Esophagus muscularis mucosa (tissue), 4 donors: ENCODE measurements at places on chromosomes 1 and 21.

DNA sequence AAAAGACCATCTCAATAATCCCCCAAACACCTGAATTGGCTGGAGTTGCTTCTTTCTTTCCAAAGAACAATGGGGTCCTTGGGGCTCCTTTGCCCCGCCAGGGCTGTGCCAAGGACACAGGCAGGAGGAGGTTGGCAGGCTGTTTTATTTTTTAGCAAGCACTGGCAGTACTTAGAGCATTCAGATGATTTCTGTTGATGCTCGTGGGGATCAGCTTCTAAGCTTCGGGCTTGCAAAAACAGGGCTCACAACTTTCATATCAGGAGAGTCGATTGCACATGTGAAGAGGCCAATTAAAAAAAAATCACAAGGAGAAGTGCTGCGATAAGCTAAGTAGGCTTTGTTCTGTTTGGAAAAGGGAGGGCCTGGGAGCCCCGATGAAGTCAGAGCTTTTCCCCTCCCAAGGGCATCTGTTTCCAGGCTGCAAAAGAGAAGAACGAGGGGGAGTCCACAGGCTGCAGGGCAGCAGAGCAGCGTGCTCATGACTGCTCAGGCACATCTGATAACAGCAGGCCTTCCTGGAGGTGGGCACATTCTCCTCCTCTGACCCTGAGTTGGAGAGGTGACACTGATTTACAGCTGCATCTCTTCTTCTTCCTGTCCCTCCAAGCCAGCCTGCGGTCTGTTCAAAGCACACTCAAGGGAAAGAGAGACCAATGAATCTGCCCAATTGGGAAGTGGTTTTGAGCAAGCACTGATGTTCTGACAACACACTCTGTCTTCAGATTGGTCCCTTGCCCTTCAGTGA, 27.3 kb upstream of the BCAR3 start:
- DNase-seq = no peak

DNA sequence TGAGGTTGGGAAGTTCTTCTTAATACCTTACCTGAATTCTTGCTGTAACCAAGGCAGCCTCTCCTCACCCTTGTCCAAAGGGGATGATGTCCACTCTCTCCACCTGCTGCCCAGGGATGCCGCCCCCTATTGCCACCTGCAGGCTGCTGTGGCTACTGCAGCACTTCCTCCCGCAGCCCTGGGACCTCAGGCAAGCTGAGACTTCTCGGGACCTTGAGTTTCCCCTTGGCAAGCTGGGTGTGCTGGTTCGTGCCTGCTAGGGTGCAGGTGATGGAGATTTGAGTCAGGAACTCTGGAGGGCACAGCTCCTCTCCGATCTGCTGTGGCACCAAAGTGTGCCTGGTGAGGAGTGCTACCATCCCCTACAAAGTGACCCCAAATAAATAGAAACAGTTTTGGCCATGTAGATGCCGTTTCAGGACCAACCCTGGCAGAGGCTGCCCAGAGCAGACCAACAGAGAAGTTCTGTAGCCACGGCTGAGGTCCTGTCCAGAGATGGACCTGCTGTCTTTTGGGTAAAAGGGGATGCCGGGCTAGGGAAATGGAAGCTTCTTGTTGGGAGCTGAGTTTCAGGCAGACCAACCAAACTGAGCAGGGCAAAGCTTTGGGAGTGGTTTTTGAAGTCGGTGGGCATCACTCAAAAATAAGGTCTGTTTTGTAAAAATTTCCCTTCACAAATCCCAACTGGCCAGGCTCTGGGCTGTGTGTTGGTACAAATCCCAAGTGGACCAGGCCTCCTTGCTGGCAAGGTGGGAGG, 31.7 kb downstream of the RUNX3 start:
- no peak for DNase-seq

GRCh38 chr21:21816778-21817177, 818.6 kb downstream of the NCAM2 start:
- DNase-seq = no peak

- DNase-seq = peak; percentile 37
Measured at GRCh38 chr1:63772201-63772600, 1.6 kb upstream of the ROR1 start.

DNA sequence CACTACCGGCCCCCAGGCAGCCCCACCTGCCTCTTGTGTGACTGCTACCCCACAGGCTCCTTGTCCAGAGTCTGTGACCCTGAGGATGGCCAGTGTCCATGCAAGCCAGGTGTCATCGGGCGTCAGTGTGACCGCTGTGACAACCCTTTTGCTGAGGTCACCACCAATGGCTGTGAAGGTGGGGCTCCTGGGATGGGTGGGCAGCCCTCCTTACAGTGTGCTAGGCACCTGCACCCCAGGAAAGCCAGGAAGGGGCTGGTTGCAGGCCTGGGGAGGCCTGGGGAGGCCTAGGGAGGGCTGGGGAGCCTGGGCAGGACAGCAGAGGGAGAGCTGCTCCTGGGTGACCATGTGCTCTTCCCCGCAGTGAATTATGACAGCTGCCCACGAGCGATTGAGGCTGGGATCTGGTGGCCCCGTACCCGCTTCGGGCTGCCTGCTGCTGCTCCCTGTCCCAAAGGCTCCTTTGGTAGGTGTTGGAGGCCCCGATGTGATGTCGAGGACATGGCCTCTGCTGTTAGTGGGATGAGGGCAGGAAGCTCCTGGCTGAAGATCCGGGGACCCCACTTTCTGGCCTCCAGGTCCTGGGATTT, 16.5 kb downstream of the CELSR2 start:
- no peak for DNase-seq
